ENCODE measurements at places on chromosomes 2 and 18.

- no peak for DNase-seq
- H3K36me3 ChIP-seq = no peaks in the 10 kb centered on the region
- no peak overlapping the region for H3K27ac ChIP-seq
Measured at GRCh38 chr2:118689456-118689855, 158.0 kb downstream of the EN1 start.

DNA sequence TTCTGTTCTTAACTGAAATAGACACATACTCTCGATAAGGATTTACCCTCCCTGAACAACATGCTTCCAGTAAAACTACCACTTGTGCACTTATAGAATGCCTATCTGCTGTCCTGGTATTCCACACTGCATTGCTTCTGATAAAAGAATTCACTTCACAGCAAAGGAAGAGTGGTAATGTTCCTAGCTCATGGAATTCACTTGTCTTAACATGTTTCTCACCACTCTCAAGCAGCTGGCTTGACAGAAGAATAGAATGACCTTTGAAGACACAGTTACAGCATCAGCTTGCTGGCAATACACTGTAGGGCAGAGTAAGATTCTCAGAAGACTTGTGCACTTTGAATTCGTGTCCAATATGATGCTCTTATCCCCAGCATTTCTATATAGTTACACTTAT is 524.1 kb upstream of the CNTNAP5 start:
- H3K36me3 ChIP-seq = no peaks in the 10 kb centered on the region
- no peak overlapping the region for H3K27ac ChIP-seq
- no peaks in the 10 kb centered on the region for H3K27me3 ChIP-seq
- DNase-seq = no peak
- no peak overlapping the region for H3K4me3 ChIP-seq

GRCh38 chr18:46329736-46330246 is 225.6 kb downstream of the HAUS1 start:
- no peak overlapping the region for H3K27ac ChIP-seq
- H3K4me3 ChIP-seq = no peak overlapping the region
- no peaks in the 10 kb centered on the region for H3K4me1 ChIP-seq
- no peaks in the 10 kb centered on the region for H3K36me3 ChIP-seq
- DNase-seq = no peak
- H3K27me3 ChIP-seq = no peaks in the 10 kb centered on the region

- H3K27ac ChIP-seq = peak overlapping the region; percentile 97
- H3K4me1 ChIP-seq = peaks cover 16% of the 10 kb centered on the region
- H3K27me3 ChIP-seq = no peaks in the 10 kb centered on the region
- no peaks in the 10 kb centered on the region for H3K36me3 ChIP-seq
Measured at GRCh38 chr2:156399950-156400705, 36.1 kb upstream of the GPD2 start.

GRCh38 chr18:25298853-25299274 is 53.1 kb downstream of the ZNF521 start:
- no peak for DNase-seq
- no peaks in the 10 kb centered on the region for H3K36me3 ChIP-seq
- no peaks in the 10 kb centered on the region for H3K27me3 ChIP-seq

DNA sequence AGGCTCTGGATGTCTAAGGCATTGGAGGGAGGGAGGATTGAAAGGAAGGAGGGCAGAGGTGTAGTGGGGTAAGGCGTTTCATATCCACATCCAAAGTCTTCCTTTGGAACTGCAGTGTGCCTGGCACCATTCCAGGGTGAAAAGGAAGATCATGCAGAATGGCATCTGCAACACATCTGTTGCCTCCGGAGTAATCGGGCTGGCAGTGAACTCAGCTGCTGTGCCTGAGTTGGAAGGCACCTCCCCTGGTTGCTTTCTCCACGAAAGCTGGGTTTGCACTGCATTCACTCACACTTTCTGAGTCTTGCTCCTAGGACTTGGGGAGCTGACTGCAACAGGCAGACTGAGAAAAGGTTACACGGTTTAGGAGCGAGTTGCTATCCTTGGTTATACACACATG is 30.3 kb upstream of the SEC11C start:
- H3K36me3 ChIP-seq = no peaks in the 10 kb centered on the region
- H3K27me3 ChIP-seq = no peaks in the 10 kb centered on the region
- no peak overlapping the region for H3K4me3 ChIP-seq
- DNase-seq = no peak
- no peak overlapping the region for H3K27ac ChIP-seq

DNA sequence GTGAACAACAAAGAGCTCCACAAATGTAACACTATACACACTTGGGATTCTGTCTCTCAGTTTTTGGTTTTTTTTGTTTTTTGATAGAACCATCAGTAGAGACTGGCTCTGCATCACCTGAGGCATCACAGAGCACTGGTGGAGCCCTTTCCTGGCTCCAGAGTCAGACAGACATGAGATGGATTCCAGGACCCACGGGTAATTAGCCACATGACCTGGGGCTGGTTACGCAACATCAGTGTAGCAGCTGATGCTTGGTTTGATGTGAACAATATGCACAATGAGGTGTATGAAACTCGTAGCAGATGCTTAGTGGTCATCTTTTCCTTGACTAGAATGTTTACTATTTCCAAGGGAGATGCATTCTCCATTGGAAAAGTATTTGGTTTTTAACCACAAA is 40.7 kb downstream of the CMPK2 start:
- no peak overlapping the region for H3K4me3 ChIP-seq
- no peak overlapping the region for H3K27ac ChIP-seq
- no peaks in the 10 kb centered on the region for H3K27me3 ChIP-seq
- no peaks in the 10 kb centered on the region for H3K36me3 ChIP-seq

DNA sequence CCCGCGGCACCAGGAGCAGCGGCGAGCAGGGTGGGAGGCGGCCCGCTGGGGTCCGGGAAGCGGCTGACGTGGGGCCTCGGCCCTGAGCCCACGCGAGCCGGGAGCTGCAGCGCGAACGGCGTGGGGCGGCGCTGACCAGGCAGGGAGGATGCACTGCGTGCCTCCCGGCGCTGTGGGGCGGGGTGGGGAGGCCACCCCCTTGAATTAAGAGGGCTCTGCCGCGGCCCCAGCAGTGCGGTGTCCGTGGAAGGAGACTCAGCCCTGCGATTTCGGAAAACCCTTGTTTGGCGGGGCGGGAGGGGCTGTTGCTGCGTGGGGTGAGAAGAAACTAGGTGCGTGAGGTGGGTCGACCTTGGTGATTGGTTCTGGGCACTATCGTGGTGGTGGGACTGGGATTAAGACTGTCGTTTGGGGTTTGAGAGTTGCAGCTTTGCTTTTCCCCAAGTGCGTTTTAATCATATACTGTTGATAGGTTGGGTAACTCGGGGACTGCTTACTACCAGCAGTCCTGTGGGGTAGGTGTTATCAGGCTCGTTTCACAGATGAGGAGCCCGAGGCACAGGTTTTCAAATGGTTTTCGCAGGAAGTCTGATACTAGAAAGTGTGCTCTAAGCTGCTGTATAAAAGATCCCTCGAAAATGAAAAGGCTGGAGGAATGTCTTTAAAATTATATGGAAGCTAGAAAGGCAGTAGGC is 722 bp downstream of the ACSL3 start:
- H3K4me3 ChIP-seq = peak overlapping the region; percentile 99
- peak overlapping the region; percentile 78 for H3K27ac ChIP-seq
- H3K36me3 ChIP-seq = no peaks in the 10 kb centered on the region

- no peaks in the 10 kb centered on the region for H3K27me3 ChIP-seq
- DNase-seq = no peak
- peaks cover 8% of the 10 kb centered on the region for H3K36me3 ChIP-seq
- H3K4me1 ChIP-seq = peaks cover 16% of the 10 kb centered on the region
Measured at GRCh38 chr2:219537657-219538488, 5.7 kb downstream of the CHPF start.

DNA sequence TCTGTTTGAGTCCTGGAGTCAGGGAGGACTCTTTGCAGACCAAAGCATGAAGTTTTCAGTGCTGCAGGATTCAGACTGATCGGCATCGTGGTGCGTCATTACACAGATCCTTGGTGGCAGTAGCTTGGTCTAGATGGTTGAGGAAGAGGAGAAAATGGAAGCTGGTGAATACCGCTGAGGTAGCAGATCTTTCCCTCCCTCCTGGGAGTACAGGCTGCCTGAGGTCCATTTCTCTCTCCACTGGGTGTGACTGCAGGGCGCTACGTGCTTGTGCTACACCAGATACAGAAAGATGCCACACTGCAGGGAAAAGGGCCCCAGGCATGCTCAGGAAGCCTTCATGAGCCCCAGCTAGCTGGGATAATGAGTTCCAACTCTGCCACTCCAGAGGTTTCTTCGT is 3.3 kb upstream of the CNDP1 start:
- no peak overlapping the region for H3K4me3 ChIP-seq
- DNase-seq = no peak
- no peaks in the 10 kb centered on the region for H3K27me3 ChIP-seq
- no peak overlapping the region for H3K27ac ChIP-seq

- DNase-seq = no peak
- H3K4me3 ChIP-seq = no peak overlapping the region
- no peaks in the 10 kb centered on the region for H3K36me3 ChIP-seq
- no peaks in the 10 kb centered on the region for H3K27me3 ChIP-seq
- H3K27ac ChIP-seq = no peak overlapping the region
Measured at GRCh38 chr2:233807215-233807865, 29.2 kb downstream of the MROH2A start.

- H3K4me3 ChIP-seq = no peak overlapping the region
- DNase-seq = no peak
- no peaks in the 10 kb centered on the region for H3K27me3 ChIP-seq
- H3K36me3 ChIP-seq = no peaks in the 10 kb centered on the region
- H3K27ac ChIP-seq = no peak overlapping the region
Measured at GRCh38 chr2:48207851-48208250, 301.6 kb upstream of the FBXO11 start.

DNA sequence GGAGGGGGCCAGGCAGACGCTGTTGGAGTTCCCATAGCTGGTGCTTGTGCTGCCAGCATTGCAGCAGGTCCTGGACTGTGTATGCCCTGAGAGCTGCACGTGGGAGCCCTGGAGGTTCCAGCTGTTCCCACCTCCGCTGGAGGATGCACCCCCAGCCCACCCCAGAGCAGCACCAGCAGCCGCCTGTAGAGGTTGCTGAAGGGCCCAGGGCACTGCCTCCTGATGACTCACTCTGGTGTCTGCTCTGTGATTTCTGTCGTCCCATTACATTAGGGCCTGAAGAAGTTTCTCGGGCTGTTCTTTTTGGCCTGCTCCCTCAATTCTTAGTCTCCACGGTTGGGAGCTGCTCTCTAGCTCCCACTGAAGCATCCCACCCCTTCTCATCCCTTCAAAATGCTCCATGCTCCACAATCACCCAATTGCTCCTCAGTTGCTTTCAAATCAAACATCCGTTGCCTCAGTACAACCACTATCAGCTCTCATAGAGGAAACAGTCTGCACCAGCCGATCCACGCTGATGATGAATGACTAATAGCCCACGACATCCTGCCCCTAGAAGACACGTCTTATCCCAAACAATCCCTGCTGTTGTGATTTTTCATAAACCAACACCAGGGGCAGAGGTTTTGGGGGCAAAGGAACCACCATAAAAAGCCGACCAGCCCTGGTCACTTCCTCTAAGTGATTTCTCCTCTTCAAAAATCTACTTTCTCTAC is 65.2 kb upstream of the RNF152 start:
- no peak overlapping the region for H3K27ac ChIP-seq
- no peaks in the 10 kb centered on the region for H3K4me1 ChIP-seq
- DNase-seq = no peak
- no peaks in the 10 kb centered on the region for H3K36me3 ChIP-seq

GRCh38 chr2:200862532-200863000 is 1.9 kb downstream of the CLK1 start:
- DNase-seq = no peak
- peak overlapping the region; percentile 96 for H3K27ac ChIP-seq
- peak overlapping the region; percentile 96 for H3K4me3 ChIP-seq
- H3K27me3 ChIP-seq = no peaks in the 10 kb centered on the region

DNA sequence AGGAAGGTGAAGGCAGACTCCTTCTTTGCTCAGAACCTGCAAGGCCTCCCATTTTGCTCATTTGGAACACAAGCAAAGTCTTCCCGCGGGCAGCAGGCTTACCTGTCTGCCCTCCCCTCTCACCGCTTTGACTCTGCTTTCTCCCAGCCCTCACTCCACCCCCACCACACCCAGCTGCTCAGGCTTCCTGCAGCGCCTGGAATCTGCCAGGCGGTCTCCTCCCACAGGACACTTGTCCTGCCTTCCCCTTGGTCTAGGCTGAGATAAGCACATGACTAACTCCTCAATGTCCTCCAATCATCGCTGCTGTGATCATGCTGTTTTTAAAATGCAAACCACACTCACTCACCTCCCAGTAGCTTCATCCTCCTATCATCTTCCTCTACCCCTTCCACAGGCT is 430.0 kb downstream of the ZNF516 start:
- no peak for DNase-seq
- no peaks in the 10 kb centered on the region for H3K36me3 ChIP-seq
- H3K4me1 ChIP-seq = no peaks in the 10 kb centered on the region
- H3K27me3 ChIP-seq = no peaks in the 10 kb centered on the region

GRCh38 chr2:127818794-127819425 is 7.9 kb upstream of the WDR33 start:
- no peaks in the 10 kb centered on the region for H3K27me3 ChIP-seq
- H3K4me3 ChIP-seq = no peak overlapping the region
- DNase-seq = no peak
- H3K4me1 ChIP-seq = no peaks in the 10 kb centered on the region

- H3K36me3 ChIP-seq = no peaks in the 10 kb centered on the region
- no peaks in the 10 kb centered on the region for H3K27me3 ChIP-seq
- H3K4me1 ChIP-seq = peaks cover 7% of the 10 kb centered on the region
- H3K4me3 ChIP-seq = no peak overlapping the region
Measured at GRCh38 chr2:108454440-108454839, 5.4 kb downstream of the GCC2 start.

DNA sequence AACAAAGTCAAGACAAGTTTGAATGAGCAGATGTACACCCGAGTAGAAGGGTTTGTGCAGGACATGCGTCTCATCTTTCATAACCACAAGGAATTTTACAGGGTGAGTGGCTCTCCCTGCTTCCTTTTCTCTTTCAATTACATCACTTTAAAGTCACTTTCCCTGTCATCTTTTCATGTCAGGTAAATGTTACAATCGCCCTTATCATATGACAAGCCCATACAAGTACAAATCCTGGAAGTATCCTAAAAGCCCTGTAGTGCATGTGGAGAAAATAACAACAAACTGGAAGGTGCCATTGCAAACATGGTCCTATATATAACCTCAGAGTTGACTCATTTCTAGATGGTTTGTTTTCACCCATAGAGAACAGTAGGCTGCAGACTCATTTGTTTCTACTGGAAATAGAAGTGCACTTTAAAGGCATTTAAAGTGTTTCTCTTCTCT is 126.0 kb downstream of the SP100 start:
- H3K27ac ChIP-seq = no peak overlapping the region
- H3K27me3 ChIP-seq = no peaks in the 10 kb centered on the region
- no peaks in the 10 kb centered on the region for H3K4me1 ChIP-seq
- no peak for DNase-seq
- H3K4me3 ChIP-seq = no peak overlapping the region

DNA sequence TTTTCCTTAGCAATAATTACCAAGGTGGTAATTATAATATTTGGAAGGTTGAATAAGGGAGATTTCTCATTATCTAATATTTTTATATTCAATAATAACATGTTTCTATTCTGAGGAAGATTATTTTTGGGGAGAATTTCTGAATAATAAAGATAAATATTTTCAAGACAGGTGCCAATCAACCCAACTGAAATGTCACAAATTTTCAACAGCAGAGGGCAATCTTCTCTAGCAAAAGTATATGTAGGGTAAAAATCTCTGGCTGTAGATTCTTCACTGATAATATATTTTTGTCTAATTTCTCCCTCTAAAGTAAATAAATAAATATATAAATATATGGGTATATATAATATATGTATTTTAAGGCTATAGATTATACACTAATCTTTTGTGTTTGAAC is 1187.2 kb upstream of the CRIM1 start:
- DNase-seq = no peak
- H3K27me3 ChIP-seq = no peaks in the 10 kb centered on the region
- no peak overlapping the region for H3K4me3 ChIP-seq
- no peak overlapping the region for H3K27ac ChIP-seq
- no peaks in the 10 kb centered on the region for H3K36me3 ChIP-seq

Measured in Caco-2 (cell line).